ENCODE measurements at places on chromosomes 7 and 10.

GRCh38 chr7:112089551-112089950 is 116.6 kb downstream of the DOCK4 start:
- no peak for DNase-seq

- no peak for DNase-seq
Observed at GRCh38 chr7:114243646-114244045, 171.0 kb upstream of the FOXP2 start.

- DNase-seq, result peak; percentile 19
Observed at GRCh38 chr7:158613481-158613880, 25.9 kb upstream of the PTPRN2 start.

- DNase-seq, result no peak
Observed at GRCh38 chr10:132593389-132593788, 55.8 kb downstream of the INPP5A start.

- DNase-seq, result no peak
Observed at GRCh38 chr7:21903020-21903786, 42.5 kb downstream of the CDCA7L start.

- DNase-seq, result no peak
Observed at GRCh38 chr10:13705526-13706174, 118.9 kb downstream of the PRPF18 start.

GRCh38 chr7:132895231-132895630 is 186.7 kb downstream of the CHCHD3 start:
- DNase-seq, result peak; percentile 21

DNA sequence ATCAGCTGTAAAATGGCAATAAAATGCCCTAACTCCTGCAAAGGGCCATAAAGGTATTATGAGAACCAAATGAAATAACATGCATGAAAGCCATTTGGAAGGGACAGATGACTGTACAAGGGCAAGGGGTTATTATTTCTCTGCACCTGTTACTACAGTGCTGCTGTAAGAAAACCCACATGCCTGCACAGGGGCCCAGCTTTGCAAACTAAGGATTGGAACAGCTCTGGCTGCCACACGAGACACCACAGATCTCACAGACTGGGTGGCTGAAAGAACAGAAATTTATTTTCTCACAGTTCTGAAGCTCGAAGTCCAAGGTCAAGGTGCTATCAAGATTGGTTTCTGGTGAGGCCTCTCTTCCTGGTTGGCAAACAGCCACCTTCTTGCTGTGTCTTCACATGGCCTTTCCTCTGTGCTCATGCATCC is 409.0 kb upstream of the NRP1 start:
- no peak for DNase-seq

GRCh38 chr10:97129666-97130065 is 56.1 kb downstream of the SLIT1 start:
- DNase-seq, result no peak

GRCh38 chr10:103493362-103493915 is at the start of gene NEURL1:
TSS of gene NEURL1 (plus strand) at chr10:103493705. CDS start at chr10:103494388, 683 bp downstream.
- no peak for DNase-seq

DNA sequence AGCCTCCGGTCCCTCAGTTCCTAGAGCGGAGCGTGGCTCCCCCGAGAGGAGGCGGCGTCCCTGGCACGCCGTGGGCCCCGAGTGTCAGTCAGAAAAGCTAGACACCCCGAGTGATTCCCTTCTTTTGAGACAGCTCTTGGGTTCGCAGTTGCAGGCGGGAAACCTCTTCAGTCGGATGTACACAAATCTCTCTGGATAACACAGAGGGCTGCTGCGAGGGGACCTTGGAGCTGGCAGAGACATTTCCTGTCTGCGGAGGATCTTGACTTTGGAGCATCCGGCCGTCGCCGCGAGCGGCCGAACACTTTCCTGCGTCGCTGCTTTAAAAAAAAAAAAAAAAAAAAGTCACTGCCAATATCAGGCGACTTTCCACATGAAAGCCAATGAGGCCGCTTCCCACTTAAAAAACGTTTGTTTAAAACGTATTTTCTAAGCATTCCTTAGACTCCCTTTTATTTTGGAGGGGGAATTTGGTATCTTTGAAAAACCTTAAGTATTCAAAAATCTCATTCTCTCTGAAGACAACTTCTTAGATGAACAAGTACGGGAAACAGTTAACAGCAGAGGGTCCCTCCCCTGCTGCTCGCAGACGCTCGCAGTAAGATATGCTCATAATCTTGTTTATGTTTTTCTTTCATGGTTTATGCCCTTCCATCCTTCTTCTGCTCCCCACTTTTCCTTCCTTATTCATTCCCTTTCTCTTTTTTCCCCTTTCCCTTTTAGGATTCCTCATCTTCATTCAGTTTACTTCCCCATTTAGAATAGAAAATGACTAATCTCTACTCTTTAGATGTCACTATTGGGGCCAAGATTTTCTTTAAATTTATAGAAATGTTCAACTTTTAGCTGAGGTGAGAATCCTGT is 10.0 kb downstream of the HHEX start:
- DNase-seq, result no peak

GRCh38 chr10:51932530-51932929 is 233.1 kb upstream of the CSTF2T start:
- no peak for DNase-seq

GRCh38 chr10:79926037-79926436 is 22.9 kb downstream of the SFTPD start:
- DNase-seq, result no peak

- DNase-seq, result peak; percentile 81
Observed at GRCh38 chr10:48439031-48439430, 132.6 kb downstream of the MAPK8 start.

GRCh38 chr10:125102246-125102645 is 58.1 kb downstream of the CTBP2 start:
- DNase-seq, result peak; percentile 84

GRCh38 chr10:4450981-4451908 is 374.8 kb upstream of the AKR1E2 start:
- peak; percentile 81 for DNase-seq

DNA sequence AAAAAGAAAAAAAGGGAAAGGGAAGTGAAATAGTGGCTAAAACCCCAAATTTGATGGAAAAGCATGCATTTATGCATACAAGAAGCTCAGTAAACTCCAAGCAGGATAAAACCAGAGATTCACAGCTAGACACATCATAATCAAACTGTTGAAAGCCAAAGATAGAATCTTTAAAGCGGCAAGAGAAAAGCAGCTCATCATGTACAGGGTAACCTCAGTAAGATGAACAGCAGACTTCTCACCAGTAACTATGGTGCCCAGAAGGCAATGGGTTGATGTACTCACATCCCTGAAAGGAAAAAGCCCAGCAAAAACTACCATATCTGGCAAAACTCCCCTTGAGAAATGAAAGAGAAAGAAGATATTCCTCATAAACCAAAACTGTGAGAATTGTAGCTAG is 60.4 kb downstream of the TPST1 start:
- peak; percentile 66 for DNase-seq

DNA sequence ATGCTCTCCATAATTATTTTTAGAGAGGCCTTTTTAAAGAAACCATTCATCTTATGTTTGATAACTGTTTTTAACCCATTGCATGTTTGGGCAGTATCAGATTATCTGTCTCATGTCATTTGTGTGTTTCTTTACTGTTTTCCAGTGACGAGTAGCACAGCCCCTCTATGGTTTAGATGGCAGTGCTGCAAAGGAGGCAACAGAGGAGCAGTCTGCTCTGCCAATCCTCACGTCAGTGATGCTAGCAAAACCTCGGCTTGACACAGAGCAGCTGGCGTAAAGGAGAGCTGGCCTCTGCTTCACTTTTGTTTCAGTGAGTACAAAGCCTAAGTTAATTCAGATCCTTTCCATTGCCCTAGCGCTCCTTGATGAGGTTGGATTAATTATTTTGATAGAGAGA is 80.4 kb upstream of the GARIN1A start:
- DNase-seq, result no peak

DNA sequence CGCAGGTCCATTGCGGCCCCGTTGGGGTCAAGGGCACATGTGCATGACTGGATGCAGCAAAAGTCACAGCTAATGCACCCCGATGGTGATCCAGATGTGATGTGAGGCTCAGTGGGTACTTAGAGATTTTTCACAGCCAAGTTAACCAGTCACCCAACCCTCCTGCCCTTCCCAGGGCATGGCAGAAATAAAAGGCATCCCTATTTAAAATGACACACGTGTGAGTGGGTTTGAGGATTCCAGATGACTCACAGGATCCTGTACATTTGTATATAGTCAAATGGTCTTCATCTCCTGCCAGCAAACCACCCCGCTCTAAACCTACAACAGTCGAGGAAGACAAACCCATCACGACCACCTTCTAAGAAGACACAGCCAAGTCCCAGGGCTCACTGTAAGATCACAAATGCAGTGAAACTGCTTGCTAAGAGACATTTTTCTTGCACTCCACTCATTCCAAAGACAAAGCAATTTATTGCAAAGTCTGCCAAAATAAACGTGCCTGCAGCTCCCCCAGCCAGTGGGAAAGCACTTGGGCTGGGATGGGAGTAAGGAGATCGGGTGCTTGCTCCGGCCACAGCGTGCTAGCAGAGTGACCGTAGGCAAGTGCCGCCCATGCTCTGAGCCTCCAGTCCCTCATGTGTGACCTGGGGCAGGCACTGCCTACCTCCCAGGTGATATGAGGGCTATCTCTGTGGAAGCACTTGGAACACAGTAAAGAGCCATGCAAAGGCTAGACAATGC is 86.6 kb upstream of the MACROH2A2 start:
- DNase-seq, result no peak

GRCh38 chr7:118013252-118014010 is 140.2 kb upstream of the CTTNBP2 start:
- DNase-seq, result no peak

DNA sequence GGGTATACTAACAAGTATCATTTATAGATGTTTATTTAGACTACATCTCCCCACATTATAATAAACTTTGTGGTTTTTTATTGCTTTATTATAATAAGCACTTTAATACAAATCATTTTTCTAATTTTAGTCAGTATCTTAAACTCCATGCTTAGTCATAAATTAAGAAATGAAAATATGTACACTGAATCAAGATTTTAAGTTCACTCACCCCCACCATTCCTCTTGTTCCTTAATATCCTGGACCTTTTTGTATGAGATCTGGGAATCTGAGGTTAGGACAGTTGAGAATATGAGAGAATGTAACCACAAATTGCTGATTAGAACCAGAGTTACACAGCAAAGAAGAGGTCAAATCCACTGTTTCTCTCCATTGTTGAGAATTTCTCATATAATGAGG is 93.6 kb upstream of the WNT16 start:
- peak; percentile 45 for DNase-seq

DNA sequence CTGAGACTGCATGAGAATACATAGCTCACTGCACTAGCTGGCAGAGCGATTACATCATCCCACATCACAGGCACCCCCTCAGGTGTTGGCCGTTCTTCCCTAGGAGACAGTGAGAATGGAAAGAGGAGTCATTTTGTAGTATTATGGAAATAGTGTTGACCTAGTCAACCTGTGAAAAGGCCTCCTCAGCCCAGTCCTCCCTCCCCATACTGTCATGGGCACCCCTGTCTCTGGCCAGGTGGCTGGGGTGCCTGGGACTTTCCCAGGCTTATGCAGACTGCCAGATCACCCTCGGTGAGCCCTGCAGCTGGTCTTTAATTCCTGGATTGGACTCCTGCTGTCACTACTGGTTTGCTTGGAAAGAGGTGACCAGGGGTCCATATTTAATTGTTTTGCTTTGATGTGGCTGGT is 4.0 kb downstream of the INPP5A start:
- no peak for DNase-seq

- DNase-seq, result peak; percentile 71
Observed at GRCh38 chr10:8057636-8058273, 3.3 kb downstream of the GATA3 start.

GRCh38 chr10:131020775-131021174 is 290.7 kb downstream of the TCERG1L start:
- no peak for DNase-seq

GRCh38 chr10:25682203-25682851 is 251.7 kb upstream of the MYO3A start:
- peak; percentile 81 for DNase-seq

GRCh38 chr7:134104166-134104565 is 23.0 kb upstream of the LRGUK start:
- no peak for DNase-seq

GRCh38 chr10:121788115-121788514 is 139.7 kb downstream of the ATE1 start:
- no peak for DNase-seq
